T1000 (cell line): ENCODE measurements at places on chromosomes 16 and 17.

- DNase-seq: no peak
Measured at GRCh38 chr17:71232801-71233559, 887.8 kb upstream of the SOX9 start.

DNA sequence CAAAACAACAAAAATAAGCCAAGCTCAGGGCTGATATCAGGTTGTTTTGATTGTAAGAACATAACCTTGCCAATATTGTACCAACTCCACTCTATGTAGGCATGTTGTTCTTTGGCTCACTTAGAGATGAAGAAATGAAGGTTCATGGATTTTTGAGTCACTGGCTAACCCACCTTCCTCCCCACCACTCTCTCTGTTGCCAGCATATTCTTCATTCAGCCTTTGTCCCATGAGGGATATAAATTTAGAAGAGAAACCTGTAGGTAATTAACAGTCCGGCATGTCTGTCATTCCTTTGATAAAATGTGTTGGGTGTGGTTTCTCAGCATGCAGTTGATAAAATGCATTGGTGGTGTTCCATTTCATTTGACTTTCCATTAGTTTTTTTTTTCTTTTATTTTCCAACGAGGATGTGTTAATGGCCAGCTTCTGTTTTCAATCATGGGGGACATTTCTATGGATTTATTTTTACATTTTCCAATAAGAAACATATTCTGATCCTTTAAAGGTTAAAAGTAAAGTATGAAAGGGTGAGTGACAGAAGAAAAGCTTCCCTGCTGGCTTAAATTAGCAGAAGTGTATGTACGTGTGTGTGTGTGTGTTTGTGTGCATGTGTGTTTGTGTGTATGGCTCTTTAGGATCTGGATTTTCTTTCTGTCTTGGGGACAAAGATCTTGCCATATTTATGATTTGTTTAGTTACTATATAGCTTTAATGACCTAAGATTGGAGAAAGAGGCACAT lies 166.2 kb upstream of the KCNJ16 start:
- DNase-seq: no peak

DNA sequence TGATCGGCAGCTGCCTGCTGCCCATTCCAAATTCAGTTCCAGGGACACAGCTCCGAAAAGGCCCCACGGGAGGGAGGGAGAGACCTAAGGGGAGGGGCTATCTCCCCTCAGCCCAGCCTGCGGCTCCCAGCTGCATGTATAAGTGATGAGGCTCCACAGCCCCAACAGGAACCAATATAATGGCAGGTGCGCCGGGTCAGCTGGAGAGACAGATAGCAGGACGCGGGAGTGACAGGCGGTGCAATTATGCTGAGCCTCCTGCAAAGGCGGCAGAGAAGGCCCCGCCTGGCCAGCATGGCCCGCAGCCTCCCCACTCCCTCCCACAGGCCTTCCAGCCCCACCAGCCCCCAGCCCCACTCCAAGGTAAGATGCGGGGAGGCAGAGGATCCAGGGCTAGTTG lies 8.1 kb upstream of the C1QL1 start:
- no peak for DNase-seq

GRCh38 chr16:12551530-12551929 lies 252.2 kb downstream of the CPPED1 start:
- no peak for DNase-seq

DNA sequence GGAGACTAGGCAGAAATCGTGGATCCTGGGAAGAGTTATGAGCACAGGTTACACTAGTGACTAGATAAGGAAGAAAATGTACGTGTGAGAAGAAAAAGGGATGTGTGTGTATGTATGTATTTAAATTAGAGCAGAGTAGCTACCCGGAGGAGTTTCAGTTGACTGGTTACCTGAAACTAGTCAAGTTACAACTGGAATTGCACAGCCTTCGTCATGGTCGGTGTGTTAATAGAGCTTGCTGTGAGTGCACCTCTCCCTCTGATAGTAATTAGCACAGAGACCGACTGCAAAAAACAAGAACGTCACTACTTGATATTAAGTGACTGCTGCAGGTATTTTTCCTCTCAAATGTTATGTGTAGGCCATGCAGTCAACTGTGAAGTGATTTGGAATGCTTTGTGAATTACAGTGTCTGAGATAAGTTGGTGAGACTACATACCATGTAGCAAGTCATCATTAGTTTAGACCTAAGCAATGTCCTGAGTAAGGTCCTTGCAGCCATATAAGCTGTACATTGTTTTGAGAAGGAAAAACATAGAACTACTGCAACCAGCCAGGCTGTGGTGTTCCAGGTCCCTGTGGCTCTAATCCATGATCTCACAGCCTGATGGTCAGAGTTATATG lies 95.7 kb downstream of the WNT3 start:
- DNase-seq: no peak

GRCh38 chr16:78116946-78117345 lies 17.5 kb downstream of the WWOX start:
- no peak for DNase-seq

- no peak for DNase-seq
Measured at GRCh38 chr17:59712862-59713261, 5.4 kb downstream of the VMP1 start.

GRCh38 chr17:61218438-61218837 lies 181.2 kb upstream of the TBX2 start:
- no peak for DNase-seq

- DNase-seq: no peak
Measured at GRCh38 chr17:27456681-27457359, 572 bp downstream of the KSR1 start.

DNA sequence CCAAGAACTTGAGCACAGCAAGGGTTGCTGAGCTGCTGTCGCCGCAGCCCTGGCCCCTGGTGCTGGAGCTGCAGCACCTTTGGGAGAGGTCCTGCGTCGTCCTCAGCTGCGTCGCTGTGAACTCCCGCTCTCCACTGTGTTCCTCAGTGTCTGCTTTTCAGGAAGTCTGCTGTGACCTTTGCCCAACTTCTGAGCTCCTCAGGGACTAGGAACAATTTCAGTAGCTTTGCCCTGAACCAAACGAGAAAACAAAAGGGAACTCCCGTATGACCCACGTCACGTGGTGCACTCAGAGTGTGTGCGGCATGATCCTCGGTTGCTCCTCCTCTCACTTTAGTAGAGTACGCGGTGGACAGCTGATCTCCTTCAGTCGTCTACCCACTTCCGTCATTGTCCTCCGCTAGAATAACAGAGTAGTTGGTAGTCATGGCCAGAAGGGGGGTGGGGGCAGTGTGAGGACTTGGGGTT lies 44.2 kb downstream of the WDR45B start:
- no peak for DNase-seq
